ENCODE measurements at places on chromosomes 11 and 22. TPM values are rescaled to one million over a fixed set of nuclear protein-coding genes. Genes with fewer than 3 reads are reported as not detected.

The SLC6A5 gene
- total RNA-seq = not detected

- no peak for DNase-seq
Observed at GRCh38 chr11:62565100-62565802, 8.4 kb downstream of the EEF1G start.

GRCh38 chr22:23517804-23518375 lies 62.2 kb downstream of the IGLL1 start:
- no peak for DNase-seq

DNA sequence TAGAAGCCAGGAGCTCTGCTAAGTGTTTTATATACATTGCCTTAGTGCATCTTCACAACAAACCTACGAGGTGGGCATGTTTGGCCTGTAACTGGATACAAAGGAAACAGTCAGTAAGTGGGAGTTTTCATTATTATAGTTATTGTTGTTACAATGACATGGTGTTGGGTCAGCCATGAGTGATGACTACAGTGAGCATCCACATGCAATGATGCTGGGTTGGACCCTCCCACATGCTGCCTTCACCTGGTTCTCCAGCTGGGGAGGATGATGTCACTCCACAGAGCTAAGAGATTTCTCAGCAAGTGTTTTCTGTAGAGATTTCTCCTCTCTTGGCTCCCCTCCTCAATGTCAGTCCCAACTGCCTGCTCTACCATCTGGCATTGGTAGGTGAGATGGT lies 59.3 kb downstream of the EHF start:
- DNase-seq = no peak

Data from fibroblast of villous mesenchyme (primary cell).